H7 (cell line): ENCODE measurements at places on chromosomes 2 and 18. TPM values are rescaled to one million over a fixed set of nuclear protein-coding genes. Genes with fewer than 3 reads are reported as not detected.

GKN2 gene
- not detected in 2 replicates for total RNA-seq

GPR35 gene
- total RNA-seq: 0.07 TPM in 1 of 2 replicates, not detected in the other

ABCG5 gene
- not detected in 2 replicates for total RNA-seq

LDLRAD4 gene
- 21.0 and 23.9 TPM in 2 replicates for total RNA-seq

SPR gene
- 3.7 and 8.0 TPM in 2 replicates for total RNA-seq

SERPINB10 gene
- total RNA-seq: not detected in 2 replicates

GALNT3 gene
- 8.0 and 17.1 TPM in 2 replicates for total RNA-seq

TGFA gene
- 0.87 and 1.3 TPM in 2 replicates for total RNA-seq
